ENCODE measurements at places on chromosomes 11 and 22. TPM values are rescaled to one million over a fixed set of nuclear protein-coding genes. Genes with fewer than 3 reads are reported as not detected.
A peak's percentile ranks its signal among the peaks of the same experiment; 100 is the strongest.

DNA sequence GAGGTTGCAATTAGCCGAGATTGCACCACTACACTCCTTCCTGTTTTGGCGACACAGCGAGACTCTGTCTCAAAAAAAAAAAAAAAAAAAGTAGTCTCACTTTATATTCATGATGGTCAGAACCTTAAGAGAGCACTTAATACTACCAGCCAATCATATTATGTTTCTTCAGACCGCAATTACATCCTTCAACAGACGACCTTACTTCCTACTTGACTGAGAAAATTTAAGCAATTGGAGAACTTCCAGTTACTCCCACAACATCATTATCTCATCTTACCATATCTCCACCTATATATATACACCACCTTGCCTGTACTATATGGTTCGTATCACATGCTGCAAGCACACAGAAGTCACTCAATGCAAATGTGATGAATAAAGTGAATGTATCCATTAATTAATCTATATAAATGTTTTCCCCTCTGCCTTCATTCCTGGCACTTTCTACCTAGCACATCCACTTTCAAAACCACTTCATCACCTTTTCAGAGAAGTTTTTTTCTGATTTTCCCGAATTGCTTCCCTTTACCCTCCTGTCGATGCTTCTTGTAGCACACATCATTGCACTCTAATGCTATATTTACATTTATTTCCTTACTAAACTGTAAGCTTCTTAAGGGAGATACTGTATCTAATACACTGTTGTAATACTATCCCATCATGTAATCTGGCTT is 13.8 kb downstream of the ATP5MG start:
- no peak for DNase-seq

DNA sequence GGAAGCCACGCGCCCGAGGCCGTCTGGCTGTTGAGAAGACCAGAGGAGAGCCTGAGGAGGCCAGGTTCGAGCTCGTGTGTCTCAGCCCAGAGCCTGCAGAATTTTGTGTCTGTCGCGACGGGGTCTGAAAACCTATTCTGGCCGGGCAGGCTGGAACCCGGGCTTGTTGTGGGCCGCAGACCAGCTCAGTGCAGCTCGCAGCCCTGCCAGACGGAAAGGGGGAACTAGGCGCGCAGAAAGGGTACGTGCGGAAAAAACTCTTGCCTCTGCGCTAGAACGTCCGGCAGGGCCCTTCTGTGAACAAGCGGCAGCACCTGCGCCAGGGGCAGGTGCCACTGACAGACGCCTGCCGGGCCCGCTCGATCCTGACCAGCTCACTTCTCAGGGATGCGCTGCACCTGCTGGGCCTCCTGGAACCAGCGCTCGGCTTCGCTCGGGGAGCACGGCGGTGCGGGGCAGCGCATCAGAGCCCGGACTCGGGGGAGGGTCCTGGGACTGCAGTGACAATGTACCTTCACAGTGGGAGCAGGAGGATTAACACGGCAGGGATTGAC is 409.3 kb downstream of the BRD1 start:
- DNase-seq = no peak

- DNase-seq = no peak
Measured at GRCh38 chr11:2885017-2885677, 428 bp downstream of the CDKN1C start.

GRCh38 chr22:36839356-36840073 is 21.3 kb upstream of the NCF4 start:
- DNase-seq = no peak

- DNase-seq = no peak
Measured at GRCh38 chr11:76424379-76424778, 20.4 kb upstream of the EMSY start.

DNA sequence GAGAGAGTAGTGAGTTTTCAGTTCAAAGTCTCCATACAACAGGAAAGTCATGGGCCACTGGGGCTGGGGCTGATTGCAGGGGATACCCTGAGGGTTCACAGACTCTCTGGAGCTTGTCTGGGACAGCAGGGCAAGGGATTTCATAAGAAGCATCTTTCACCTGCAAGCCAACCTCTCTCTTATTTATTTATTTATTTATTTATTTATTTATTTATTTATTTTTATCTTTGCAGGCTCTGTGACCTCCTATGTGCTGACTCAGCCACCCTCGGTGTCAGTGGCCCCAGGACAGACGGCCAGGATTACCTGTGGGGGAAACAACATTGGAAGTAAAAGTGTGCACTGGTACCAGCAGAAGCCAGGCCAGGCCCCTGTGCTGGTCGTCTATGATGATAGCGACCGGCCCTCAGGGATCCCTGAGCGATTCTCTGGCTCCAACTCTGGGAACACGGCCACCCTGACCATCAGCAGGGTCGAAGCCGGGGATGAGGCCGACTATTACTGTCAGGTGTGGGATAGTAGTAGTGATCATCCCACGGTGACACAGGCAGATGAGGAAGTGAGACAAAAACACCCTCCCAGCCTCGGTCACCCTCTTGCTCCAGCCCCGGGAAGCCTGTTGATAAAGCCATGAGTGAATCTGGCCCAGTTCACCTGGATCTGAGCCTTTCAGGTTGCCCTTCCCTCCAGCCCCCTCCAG is 68.4 kb downstream of the GGTLC2 start:
- DNase-seq = no peak

- no peak for DNase-seq
Measured at GRCh38 chr22:30333707-30334087, 7.0 kb upstream of the TBC1D10A start.

DNA sequence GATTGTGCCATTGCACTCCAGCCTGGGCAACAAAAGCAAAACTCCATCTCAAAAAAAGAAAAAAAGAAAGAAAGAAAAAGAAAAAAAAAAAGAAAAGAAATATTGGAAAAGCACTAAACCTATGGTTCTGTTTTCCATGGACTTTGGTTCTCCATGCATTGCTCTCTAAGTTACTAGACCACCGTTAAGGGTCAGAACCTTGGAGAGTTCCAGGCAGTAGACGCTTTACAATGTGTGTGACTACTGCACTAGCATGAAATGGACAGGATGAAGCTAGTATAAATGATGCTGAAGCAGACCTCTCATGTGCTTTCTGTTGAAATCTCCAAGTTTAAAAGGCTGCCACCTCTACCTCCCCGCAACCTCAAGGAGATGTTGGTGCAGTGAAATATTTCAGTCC is 63.5 kb downstream of the SIK2 start:
- peak; percentile 16 for DNase-seq

Gene GGTLC2
- total RNA-seq = not detected

Gene TEX12
- total RNA-seq = not detected
